ENCODE measurements at places on chromosomes 3 and 15. TPM values are rescaled to one million over a fixed set of nuclear protein-coding genes. Genes with fewer than 3 reads are reported as not detected.

Gene MESP2
- total RNA-seq, result 0.99 TPM

Gene ROBO2
- 1.5 TPM for total RNA-seq

Gene ALDH1A3
- 73.7 TPM for total RNA-seq

Gene CADM2
- under 0.01 TPM for total RNA-seq

Gene ULK3
- total RNA-seq, result 11.8 TPM

Gene CHST2
- total RNA-seq, result 3.9 TPM

Gene COLQ
- total RNA-seq, result 0.26 TPM

Gene STRC
- 0.17 TPM for total RNA-seq

Gene CHRNA7
- 0.26 TPM for total RNA-seq

Gene UTS2B
- 0.99 TPM for total RNA-seq

Gene RBPMS2
- not detected for total RNA-seq

Gene OXTR
- 3.6 TPM for total RNA-seq

Gene SLC35G2
- total RNA-seq, result 8.5 TPM

Gene CHCHD4
- total RNA-seq, result 15.9 TPM

Gene HHATL
- total RNA-seq, result not detected

Gene USP4
- 28.7 TPM for total RNA-seq

Gene LTK
- 0.99 TPM for total RNA-seq

Gene TM6SF1
- total RNA-seq, result 2.3 TPM

Gene SLC6A1
- total RNA-seq, result not detected

Gene EIF4G1
- total RNA-seq, result 263 TPM

Gene COL7A1
- 36.7 TPM for total RNA-seq

Gene GPR62
- under 0.01 TPM for total RNA-seq

Gene AP3B2
- 0.17 TPM for total RNA-seq

Gene CYP8B1
- total RNA-seq, result not detected

Gene CSPG4
- 109 TPM for total RNA-seq

Gene NSUN3
- 13.4 TPM for total RNA-seq

Gene COL6A5
- under 0.01 TPM for total RNA-seq

Gene ZNF774
- 1.3 TPM for total RNA-seq

Gene DISP2
- 0.26 TPM for total RNA-seq

Gene PLSCR2
- not detected for total RNA-seq

Gene FBXW12
- not detected for total RNA-seq

Gene OXSM
- 9.9 TPM for total RNA-seq

Gene DALRD3
- total RNA-seq, result 70.2 TPM

Gene ARHGAP11A
- total RNA-seq, result 13.1 TPM

Gene SATB1
- total RNA-seq, result 18.7 TPM

Gene FBXL2
- 16.2 TPM for total RNA-seq

Gene NRG4
- not detected for total RNA-seq

Gene P2RY14
- total RNA-seq, result not detected

Gene GRK7
- not detected for total RNA-seq

Gene INKA1
- total RNA-seq, result 3.3 TPM

Gene RARB
- total RNA-seq, result 9.4 TPM

Gene RBP2
- not detected for total RNA-seq

Gene ZKSCAN7
- 13.2 TPM for total RNA-seq

Gene MORC1
- total RNA-seq, result not detected

Gene REC114
- total RNA-seq, result not detected

Gene C3orf22
- total RNA-seq, result not detected

Gene HIGD1A
- 98.6 TPM for total RNA-seq
